ENCODE measurements at places on chromosomes 1 and 21.

DNA sequence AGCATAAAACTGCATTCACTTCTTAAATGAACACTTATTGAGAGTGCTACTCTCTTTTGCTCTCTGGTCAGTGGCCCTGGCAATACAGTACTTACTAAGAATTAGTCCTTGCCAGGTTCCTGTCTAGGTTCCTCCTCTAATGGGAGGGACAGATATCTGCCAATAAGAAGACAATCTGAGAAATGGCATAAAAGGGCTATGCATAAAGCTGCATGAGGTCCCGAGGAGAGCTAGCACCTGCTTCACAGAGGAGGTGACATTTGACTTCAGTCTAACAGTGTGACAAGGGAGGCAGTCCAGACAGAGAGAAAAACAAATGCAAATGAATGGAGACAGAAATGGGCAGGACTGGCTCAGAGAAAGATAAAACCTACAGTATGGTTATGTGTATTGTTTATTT, 357.1 kb upstream of the SGIP1 start:
- DNase-seq, result no peak

DNA sequence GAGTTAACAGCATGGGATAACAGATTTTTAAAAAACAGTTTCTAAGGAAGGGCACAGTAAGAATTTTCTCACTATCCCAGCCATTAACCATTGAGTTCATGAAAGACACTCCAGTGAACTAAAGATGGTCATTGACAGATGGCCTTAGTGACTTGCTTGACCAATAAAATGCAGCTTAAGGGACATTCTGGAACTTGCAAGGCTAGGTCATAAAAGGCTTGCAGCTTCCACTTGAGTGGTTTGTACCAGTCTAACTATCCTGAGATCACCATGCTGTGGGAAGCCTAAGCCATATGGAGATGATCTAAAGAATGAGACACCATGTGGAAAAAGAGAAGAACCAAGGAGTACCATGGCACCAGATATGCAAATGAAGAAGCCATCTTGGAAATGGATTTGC, 37.9 kb upstream of the MUTYH start:
- DNase-seq, result no peak

GRCh38 chr1:19096036-19096833, 113.8 kb downstream of the UBR4 start:
- DNase-seq, result no peak

GRCh38 chr1:42157667-42158066, 4.5 kb downstream of the GUCA2B start:
- no peak for DNase-seq

DNA sequence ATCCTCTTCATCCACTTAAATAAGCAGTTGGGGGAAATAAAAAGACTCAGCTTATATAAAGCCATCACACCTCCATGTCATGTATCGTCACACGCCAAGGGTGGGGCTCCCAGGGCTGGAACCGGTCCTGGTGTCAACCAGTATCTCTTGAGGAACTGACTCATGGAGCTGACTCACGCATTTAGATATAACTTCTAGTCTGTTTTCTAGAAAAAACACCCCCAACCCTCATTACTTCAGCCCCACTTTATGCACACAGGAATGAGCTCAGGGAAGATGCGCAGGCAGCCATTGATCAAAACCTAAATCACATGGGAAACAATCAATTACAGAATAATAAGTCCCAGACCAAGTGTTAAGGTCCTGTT, 6.9 kb upstream of the IL22RA1 start:
- DNase-seq, result peak; percentile 40

DNA sequence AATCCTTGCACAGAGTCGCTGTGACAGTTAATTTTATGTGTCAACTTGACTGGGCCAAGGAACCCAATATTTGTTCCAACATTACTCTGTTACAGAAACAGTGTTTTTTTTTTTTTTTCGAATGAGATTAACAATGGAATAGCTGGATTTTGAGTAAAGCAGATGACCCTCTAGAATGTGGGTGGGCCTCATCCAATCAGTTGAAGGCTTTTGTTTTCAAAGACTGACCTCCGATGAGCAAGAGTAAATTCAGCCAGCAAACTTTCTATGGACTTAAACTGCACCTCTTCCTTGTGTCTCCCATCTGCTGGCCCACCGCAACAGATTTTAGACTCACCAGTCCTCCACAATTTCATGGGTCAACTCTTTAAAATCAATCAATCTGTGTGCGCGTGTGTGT, 17.0 kb downstream of the CRYZ start:
- no peak for DNase-seq

- no peak for DNase-seq
These were observed 14.4 kb upstream of the BCL10 start for GRCh38 chr1:85290826-85291225.

DNA sequence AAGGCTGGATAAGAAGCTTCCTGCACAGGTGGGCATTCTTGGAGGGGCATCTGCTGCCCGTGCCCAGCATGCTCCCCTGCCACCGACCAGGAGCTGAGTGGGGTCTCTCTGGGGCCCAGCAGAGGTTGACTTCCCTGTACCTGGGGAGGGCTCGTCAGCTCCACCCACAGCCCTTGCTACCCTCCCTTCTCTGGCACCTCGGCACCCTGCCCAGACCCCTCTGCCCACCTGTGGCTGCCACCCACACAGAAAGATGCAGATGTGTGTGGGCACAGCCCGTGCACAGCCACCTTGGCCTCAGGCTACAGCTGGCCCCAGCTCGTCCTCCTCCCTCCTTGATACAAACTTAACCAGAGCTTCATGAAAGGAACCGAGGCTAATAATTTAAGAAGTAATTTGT, 241.2 kb upstream of the VAMP3 start:
- no peak for DNase-seq

DNA sequence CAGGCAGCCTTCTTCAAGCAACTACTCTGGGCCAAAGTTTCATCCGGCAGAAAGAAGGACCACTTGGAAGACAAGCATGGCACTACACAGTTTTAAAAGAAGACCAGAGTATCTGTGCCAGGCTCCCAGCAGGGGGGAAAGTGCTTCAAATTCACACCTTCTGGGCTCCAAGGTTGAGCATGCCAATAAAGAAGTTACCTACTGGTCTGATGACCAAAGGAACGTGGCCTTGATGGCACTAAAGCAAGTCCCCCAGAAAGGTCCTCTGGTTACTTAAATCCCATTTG, 73.5 kb downstream of the CD46 start:
- DNase-seq, result no peak

DNA sequence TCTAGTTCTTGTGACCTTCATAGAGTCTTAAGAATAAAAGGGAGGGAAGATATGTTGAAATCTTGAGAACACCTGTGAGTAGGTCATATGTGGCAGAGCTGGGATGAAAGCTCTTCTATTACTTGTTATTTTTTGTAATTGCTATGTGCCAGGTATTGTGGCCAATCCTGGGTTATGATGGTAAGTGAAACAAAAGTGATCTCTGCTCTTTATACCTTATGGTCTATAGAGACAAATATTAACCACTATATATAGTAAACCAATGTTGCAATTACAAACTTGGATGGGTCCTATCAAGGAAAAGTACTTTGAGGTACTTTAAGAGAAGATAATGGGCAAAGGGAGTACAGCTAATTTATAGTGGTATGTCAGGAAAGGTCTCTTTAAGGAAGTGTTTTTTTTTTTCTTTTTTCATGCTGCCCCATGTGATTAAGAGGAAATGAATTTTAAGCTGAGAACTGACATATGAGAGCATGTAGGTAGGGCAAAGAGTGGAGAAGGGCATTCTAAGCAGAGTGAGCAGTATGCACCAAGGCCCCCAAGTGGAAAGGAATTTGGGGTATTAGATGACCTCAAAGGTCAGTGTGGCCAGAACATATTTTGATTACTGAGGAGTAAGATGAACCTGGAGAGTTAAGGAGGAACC, 43.3 kb downstream of the POU2F1 start:
- DNase-seq, result peak; percentile 6

Measured in H54 (cell line).